Effector memory CD8-positive, alpha-beta T cell (primary cell): ENCODE measurements at places on chromosomes 5 and 9.

- no peak for DNase-seq
Observed at GRCh38 chr9:34254141-34254913, 74.7 kb downstream of the KIF24 start.

- DNase-seq = no peak
Observed at GRCh38 chr5:36777105-36777757, 99.3 kb upstream of the NIPBL start.

DNA sequence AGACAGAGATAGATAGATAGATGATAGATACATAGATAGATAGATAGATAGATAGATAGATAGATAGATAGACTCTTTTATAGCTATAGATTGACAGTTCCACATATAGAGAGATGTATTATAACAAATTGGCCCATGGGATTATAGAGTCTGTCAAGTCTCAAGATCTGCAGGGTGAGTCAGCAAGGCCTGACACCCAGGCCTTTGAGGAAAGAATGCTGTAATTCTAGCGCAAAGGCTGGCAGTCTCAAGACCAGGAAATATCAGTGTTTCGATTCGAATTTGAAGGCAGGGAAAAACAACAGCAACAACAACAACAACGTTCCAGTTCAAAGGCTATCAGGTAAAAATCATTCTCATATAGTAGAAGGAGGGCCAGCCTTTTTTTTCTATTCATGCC lies 339.2 kb upstream of the CDH9 start:
- no peak for DNase-seq

DNA sequence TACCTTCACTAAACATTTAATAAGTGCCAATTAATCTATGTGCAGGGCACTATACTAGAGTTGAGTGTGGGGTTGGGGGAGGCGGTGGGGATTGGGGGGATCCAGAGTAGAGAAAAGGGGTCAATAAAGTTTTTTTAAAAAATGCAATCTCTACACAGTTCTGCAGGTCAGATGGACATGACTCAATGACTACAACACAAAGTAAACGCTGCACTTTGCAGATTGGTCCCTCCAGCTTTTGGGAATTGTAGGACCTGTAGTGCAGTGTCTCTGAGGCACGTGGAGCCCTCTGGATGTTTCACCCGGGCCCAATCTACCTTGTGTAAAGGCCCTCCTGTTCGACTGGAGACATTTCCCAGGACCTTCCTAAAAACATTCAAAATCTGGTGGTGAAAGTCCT lies 43.5 kb downstream of the SEMA6A start:
- DNase-seq = no peak

- DNase-seq = no peak
Observed at GRCh38 chr5:39106322-39106721, 32.1 kb upstream of the RICTOR start.
